ENCODE measurements at places on chromosomes 13 and 19.

- no peak for DNase-seq
Measured at GRCh38 chr19:3161453-3161852, 17.1 kb upstream of the S1PR4 start.

GRCh38 chr19:1409204-1410005 is 2.0 kb downstream of the DAZAP1 start:
- no peak for DNase-seq

DNA sequence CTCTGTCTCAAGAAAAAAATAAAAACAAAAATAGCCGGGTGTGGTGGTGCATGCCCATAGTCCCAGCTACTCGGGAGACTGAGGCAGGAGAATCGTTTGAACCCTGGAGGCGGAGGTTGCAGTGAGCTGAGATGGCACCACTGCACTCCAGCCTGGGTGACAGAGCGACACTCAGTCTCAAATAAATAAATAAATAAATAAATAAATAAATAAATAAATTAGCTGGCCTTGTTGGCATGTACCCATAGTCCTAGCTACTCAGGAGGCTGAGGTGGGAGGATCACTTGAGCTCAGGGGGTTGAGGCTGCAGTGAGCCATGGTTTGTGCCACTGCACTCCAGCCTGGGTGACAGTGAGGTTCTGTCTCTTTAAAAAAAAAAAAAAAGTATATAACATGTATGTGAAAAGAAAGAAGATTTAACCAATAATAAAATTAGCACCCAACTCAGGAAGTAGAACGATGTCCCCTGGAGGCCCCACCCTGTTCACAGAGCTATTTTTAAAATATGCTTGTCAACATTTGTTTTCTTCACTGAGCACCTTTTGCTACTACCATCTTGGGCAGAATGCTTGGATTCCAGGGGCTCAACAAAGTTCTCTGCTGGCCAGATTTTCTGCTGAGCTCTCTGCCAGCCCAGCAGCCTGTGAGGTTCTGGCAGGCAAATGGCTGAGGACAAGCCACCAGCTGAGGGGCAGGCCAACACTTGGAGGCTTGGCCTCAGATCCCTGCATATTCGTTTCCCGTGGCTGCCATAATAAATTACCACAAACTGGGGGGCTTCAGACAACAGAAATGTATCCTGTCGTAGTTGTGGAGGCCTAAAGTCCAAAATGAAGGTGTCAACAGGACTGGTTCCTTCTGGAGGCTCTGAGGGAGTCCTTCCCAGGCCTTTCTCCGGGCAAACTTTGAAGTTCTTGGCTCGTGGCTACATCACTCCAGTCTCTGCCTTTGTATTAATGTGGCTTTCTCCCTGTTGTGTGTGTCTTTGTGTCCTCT is 5.2 kb downstream of the SLC25A42 start:
- no peak for DNase-seq

DNA sequence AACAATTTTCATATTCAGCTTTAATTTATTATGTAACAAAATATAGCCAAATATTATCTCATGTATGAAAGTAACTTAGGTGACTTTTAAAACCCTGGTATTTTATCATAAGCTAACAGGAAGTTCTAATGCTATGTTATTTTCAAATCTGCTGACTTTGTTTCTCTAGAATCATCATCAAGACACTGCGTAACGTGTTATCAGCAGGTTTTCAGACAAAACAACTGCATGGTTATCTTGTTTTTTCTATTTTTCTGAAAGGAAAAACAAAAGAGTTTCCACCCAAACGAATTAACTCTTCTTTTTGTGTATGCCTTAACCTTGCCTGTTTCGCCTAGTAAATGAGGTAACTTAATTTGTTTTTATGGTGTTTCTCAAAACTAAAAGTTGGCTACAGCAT is 156.3 kb downstream of the TBC1D4 start:
- DNase-seq = no peak

Measured in D341Med (cell line).